ENCODE measurements at places on chromosomes 7 and 10.

GRCh38 chr7:37698276-37698675 is 14.7 kb downstream of the GPR141 start:
- no peak for DNase-seq

- DNase-seq = no peak
Measured at GRCh38 chr10:11150231-11150731, 132.6 kb downstream of the CELF2 start.

GRCh38 chr7:891291-891690 is 14.9 kb downstream of the GET4 start:
- DNase-seq = no peak

- no peak for DNase-seq
Measured at GRCh38 chr7:80945976-80946375, 27.1 kb upstream of the SEMA3C start.

DNA sequence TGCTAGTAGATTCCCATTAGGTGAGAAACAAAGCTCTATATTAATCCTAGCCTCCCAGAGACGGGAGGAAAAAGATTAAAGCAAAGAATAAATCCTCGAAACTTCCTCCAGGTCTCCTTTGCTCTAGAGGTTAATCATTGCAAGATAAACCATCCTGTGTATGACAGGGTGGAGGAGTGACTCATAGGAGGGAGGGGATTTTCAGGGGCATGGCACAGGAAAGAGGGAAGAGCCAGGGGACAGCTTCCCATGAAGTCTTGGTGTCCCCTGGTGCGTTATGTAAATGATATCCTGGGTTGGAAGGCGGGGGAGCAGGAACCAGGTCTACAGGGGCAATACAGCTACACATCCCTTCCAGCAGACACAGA is 780 bp downstream of the CYP3A5 start:
- DNase-seq = no peak

DNA sequence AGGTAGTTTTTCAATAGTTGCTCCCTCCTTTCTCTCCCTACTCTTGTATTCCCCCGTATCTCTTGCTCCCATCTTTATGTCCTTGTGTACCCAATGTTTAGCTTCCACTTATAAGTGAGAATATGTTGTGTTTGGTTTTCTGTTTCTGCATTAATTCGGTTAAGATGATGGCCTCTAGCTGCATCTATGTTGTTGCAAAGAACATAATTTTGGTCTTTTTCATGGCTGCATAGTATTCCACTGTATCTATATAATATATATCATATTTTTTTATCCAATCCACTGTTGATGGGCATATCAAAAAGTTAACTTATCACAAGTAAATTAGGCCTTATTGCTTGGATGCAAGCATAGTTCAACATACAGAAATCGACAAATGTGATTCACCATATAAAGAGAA is 594.0 kb downstream of the TYW1 start:
- no peak for DNase-seq

DNA sequence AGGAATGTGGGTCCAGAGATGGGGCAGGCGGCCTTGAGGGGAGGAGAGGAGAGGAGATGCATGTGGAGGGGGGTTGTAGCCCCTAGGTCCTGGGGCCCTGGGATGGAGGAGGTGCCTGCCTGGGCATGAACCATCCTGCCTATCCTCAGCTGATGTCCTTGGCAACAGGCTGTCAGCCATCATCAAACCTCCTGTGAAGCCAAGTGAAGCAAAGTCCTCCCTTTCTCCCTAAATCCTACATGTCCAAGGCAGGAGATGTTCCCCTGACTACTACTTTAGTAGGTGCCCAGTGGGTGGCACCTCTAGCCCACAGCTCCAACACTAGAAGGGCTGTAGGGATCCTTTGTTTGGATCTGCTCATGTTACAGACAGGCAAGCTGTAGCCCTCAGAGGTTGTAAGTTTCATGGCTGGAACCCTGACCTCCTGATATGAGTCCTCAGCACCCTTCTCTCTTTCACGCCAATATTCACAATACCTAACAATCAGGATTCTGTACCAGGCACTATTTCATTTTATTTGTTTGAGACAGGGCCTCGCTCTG is 66.6 kb upstream of the SYPL1 start:
- no peak for DNase-seq
